ENCODE measurements at places on chromosomes 4 and X.

DNA sequence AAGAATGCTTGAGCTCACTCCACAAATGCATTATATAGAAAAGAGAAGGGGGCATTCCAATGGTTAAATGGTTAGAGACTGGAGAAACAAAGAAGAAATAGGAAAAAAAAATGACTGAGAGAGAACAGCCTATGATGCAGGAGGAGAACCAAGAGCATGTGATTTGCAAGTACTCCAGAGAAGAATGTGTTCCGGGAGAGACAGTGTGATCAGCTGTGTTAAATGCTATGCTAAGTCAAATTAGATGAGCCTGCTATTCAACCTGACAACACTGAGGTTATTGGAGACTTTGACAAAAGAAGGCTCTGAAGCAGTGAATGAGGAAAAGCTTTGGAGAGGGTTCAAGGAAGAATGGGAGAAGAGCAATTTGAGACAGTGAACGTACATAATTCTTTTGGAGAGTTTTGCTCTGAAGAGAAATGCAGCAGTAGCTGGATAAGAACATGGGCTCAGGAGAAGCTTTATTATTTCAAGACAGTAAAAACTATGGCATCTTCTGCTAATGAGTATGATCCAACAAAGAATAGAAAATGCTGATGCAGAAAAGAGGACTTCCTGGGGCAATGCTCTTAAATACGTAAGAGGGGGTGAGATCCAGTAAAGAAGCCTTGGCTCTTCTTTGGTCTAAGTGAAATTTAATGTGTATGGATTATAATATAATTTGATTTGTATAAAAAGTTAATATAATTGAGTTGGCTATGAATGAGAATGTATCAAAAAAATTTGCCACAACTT is 66.3 kb downstream of the PPP3CA start:
- peaks cover 19% of the 10 kb centered on the region for H3K4me1 ChIP-seq
- peak overlapping the region; percentile 20 for H3K27ac ChIP-seq
- no peak overlapping the region for H3K4me3 ChIP-seq
- no peaks in the 10 kb centered on the region for H3K36me3 ChIP-seq
- no peaks in the 10 kb centered on the region for H3K27me3 ChIP-seq

DNA sequence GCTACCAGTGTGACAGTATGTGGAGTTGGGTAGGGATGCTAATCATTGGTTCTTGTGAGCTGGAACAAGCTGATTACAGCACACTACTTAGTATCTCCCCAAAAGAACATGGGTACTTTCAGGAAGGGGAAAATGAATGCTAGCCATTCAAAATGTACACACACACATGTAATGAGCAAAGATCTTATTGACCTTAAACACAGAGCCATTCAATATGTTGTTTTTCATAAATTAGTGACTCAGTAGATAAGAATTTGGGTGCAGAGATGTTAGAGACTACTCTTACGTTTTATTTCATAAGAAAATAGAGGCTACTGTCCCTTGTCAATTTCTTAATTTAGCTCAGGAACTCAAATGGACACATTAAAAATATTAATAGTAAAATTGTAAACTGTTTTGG is 509.5 kb upstream of the ATOH1 start:
- H3K4me1 ChIP-seq = peaks cover 13% of the 10 kb centered on the region
- H3K36me3 ChIP-seq = no peaks in the 10 kb centered on the region
- DNase-seq = no peak
- no peak overlapping the region for H3K4me3 ChIP-seq

DNA sequence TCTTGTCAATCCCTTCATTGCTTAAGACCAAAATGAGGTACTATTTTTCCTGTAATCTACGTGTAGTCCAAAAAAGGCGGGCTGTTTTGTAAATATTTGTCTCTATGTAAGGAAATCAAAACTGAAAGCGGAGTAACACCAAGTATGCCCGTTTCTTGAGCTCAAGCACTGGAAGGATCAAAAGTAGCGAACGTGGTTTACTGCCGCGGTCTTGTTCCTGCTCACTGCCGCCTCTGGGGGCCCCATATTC is 71.5 kb downstream of the AFF1 start:
- peak overlapping the region; percentile 76 for H3K4me3 ChIP-seq
- no peak for DNase-seq
- H3K4me1 ChIP-seq = peaks cover 58% of the 10 kb centered on the region

DNA sequence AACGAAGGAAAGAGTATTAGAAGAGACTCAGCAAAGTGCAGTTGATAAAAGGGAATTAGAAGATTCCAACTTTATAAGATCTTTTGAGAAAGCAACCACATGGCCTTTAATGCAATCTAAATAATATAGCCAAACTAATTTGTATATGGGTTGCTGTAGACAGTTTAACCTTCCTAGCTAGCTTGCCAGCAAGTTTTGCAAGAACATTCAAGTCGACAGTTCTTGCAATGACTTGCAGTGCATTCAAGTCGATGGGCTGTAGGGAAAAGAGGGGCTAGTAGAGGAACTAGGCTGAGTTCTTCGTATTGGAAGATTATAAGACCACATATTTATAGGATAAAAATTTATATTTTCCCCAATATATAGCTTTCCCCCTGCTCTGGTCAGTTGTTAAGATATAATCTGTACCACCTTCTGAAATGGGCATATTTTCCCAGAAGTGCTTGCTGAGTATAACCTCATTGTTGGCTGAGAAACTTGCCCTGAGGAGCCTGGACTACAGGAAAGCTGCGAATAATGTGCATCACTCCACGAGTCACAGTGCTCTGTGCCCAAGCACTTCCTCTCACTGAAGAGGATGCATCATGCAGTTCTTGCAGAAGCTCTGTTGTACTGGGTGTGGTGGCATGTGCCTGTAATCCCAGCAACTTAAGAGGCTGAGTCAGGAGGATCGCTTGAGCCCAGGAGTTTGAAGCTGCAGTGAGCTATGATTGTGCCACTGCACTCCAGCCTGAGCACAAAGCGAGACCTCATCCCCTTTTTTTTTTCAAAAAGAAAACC is 56.7 kb downstream of the DOCK11 start:
- H3K27ac ChIP-seq = no peak overlapping the region
- no peak for DNase-seq
- no peak overlapping the region for H3K4me3 ChIP-seq
- no peaks in the 10 kb centered on the region for H3K36me3 ChIP-seq
- H3K4me1 ChIP-seq = no peaks in the 10 kb centered on the region

DNA sequence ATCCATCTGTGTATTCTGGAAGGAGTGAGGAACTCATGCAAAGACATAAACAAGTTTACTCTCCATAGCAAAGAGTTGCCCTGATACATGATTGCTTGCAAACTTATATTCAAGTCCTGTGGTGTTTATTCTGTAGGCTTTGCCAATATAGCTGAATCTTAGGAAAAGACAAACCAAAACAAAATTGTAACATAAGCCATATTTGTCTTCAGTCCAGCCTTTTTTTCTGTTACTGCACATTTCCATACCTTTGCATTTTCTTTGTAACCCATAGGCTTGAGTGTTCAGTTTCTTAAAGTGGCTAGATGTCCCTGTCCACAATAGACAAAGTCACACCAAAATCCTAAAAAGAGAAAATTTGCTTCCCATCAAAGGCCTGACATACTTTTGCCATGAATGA is 120.4 kb downstream of the PPARGC1A start:
- no peak for DNase-seq
- H3K4me1 ChIP-seq = no peaks in the 10 kb centered on the region
- no peaks in the 10 kb centered on the region for H3K27me3 ChIP-seq
- no peaks in the 10 kb centered on the region for H3K36me3 ChIP-seq

DNA sequence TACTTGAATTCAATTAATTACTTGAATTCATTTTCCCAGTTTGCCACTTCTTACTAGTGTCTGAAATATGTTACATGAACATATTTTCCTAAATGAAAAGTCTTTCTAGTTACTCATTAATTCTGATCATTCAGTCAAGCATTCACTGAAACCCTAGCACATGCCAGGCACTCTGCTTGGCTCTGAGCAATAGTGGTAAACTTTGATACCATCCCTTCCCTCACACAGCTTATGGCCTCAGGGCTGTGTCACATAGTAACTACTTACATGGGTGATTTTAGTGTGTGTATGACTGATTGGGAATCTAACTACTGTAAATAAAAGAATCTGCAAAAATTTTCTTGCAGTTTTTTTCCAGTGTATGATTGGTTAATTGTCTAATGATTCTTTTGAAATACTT is 32.7 kb downstream of the METAP1 start:
- no peak overlapping the region for H3K27ac ChIP-seq
- H3K4me3 ChIP-seq = no peak overlapping the region
- DNase-seq = no peak
- no peaks in the 10 kb centered on the region for H3K27me3 ChIP-seq
- peaks cover 9% of the 10 kb centered on the region for H3K4me1 ChIP-seq
- H3K36me3 ChIP-seq = no peaks in the 10 kb centered on the region

DNA sequence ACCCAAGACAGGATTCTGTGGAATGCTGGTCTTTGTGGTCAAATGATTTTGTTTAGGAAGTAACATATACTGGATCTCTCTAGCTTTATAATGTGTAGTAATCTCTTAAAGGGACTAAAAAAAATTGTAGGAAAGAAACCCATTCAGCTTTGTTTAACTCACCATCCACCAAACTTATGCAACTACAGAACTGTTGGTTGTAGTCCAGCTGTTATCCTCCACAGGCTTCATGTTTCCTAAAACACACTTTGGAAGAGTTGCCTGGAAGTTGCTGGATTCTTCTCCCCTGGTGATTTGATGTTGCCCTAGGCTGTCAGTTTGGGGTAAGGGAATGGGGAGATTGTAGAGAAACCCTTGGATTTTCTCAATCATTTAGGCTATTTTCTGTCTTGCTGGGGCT is 89.3 kb downstream of the RLIM start:
- no peak overlapping the region for H3K27ac ChIP-seq
- H3K36me3 ChIP-seq = no peaks in the 10 kb centered on the region
- H3K27me3 ChIP-seq = no peaks in the 10 kb centered on the region
- H3K4me3 ChIP-seq = no peak overlapping the region
- no peak for DNase-seq

DNA sequence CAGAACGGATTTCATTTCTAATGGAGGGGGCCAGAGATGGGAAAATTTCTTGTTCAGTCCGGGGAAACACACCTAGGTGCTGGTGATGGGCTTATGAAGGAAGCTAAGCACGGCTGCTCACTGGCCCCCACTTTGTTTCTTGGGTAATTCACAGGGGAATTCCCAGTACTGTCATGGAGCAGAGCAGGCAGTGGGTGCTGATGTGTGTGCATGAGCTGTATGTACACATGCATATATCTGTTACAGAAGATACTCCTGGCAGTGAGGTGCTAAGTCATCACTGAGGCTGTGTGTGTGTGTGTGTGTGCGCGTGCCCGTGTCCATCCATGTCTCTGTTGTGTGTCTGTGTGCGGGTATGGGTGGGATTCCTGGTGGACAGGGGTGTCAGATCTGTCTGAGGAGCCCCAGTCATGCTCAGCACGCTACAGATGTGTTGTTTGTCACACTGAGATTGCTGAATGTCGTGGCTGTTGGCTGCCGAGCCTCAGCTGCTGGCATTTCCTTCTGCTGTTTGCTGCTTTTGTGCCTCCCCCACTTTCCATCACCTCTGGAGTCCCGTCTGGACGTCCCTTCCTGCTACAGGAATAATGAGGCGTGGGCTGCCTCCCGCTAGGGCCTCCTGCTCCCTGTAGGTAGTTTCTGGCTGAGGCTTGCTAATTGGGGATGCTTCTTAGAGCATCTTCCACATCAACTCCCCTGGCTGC is 53.3 kb downstream of the JADE1 start:
- no peaks in the 10 kb centered on the region for H3K27me3 ChIP-seq
- peak; percentile 58 for DNase-seq
- H3K4me3 ChIP-seq = no peak overlapping the region
- peaks cover 11% of the 10 kb centered on the region for H3K4me1 ChIP-seq
- peak overlapping the region; percentile 78 for H3K27ac ChIP-seq

DNA sequence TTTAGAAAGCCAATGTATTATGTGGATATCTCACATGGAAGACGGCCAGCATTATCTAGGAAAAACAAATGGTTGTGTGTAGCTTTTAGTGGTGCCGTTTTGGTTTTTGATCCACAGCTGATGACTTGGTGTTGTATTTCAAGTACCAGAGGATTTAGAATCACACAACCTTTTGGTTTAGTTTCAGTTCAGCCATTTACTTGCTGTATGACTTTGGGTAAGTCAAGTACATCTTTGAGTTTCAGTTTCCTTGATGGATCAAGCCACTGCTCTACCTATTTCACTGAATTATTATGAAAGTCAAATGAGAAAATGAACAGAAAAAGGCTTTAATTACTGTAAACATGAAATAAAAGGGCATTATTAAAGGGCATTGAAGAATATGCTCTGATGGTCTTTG is 205.6 kb downstream of the ZIC3 start:
- H3K4me3 ChIP-seq = no peak overlapping the region
- no peaks in the 10 kb centered on the region for H3K27me3 ChIP-seq
- no peaks in the 10 kb centered on the region for H3K4me1 ChIP-seq
- H3K36me3 ChIP-seq = no peaks in the 10 kb centered on the region

DNA sequence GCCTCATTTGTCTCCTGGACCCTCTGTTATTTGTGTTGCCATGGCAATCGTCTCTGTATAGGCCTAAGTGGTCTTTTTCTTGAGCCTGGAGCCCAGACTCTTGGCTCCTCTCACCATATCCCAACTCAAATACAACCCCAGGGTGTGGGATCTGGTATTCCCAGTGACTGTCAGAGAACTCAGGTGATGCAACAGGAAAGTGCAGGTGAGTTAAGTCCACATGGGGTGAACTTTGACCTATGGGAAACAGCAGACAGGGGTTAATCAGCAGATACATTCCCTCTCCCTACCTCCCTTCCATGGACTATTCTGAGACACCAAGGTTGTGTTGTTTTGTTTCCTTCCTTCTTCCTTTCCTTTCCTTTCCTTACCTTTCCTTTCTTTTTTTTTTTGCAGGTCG is 130.9 kb upstream of the RPS6KA3 start:
- no peak overlapping the region for H3K4me3 ChIP-seq
- DNase-seq = peak; percentile 6
- H3K4me1 ChIP-seq = no peaks in the 10 kb centered on the region
- H3K27ac ChIP-seq = no peak overlapping the region
- H3K36me3 ChIP-seq = no peaks in the 10 kb centered on the region

DNA sequence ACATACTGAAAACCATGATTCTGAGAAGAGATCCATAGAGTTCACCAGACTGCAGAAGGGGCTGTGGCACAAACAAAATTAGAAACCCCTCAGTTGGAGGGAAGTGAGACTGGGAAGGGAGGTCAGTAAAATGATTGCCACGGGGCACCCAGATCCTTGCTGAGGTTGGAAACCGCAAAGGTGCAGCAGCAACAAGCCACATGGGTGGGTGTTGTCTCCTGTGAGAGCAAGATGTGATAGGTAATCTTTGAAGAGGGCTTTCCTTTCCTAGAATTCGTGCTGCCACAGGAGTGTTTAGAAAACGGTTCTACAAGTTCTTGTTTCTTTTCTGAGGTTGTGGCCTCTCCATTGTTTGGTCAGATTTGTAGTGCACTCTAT is 85.5 kb downstream of the NFKB1 start:
- no peak overlapping the region for H3K27ac ChIP-seq
- H3K36me3 ChIP-seq = no peaks in the 10 kb centered on the region
- DNase-seq = no peak
- H3K4me1 ChIP-seq = no peaks in the 10 kb centered on the region
- H3K27me3 ChIP-seq = no peaks in the 10 kb centered on the region

- no peak overlapping the region for H3K4me3 ChIP-seq
- no peaks in the 10 kb centered on the region for H3K27me3 ChIP-seq
- no peaks in the 10 kb centered on the region for H3K36me3 ChIP-seq
These were observed 81.0 kb upstream of the KLF3 start for GRCh38 chr4:38582889-38583470.

- peaks cover 54% of the 10 kb centered on the region for H3K4me1 ChIP-seq
- H3K27ac ChIP-seq = no peak overlapping the region
- peak overlapping the region; percentile 57 for H3K4me3 ChIP-seq
- DNase-seq = peak; percentile 94
- no peaks in the 10 kb centered on the region for H3K36me3 ChIP-seq
These were observed 9.0 kb upstream of the PITX2 start for GRCh38 chr4:110631584-110632505.

Data from neural progenitor cell (in vitro differentiated cells).